Activated CD4-positive, CD25-positive, alpha-beta regulatory T cell (primary cell): ENCODE measurements at places on chromosomes 5 and 9.

GRCh38 chr9:70683841-70684240, 269.4 kb upstream of the KLF9 start:
- no peak for DNase-seq

DNA sequence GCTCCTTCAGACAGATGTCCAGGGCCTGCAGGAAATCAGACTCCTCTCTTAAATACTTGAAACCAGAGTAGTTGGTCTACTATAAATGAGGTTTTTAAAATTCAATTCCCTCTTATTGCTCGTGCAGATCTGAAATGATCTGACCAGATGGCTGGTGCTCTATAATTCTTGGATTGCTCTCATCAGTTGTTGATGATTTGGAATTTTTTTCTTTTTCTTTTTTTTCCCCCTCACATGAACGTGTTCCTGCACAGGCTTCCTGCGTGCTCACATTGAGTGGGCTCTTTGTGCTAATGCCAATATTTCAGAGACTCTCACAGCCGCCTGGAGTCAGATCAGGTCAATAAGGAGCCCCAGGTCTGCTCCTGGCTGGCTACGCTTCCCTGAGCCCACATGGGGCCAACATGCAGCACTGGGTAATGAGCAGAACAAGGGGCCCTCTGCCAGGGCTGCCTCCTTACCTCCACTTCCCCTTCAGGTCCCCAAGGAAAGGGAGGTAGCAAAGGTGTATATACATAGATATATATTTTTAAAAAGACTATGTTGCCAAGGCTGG, 82.0 kb downstream of the SIL1 start:
- no peak for DNase-seq

DNA sequence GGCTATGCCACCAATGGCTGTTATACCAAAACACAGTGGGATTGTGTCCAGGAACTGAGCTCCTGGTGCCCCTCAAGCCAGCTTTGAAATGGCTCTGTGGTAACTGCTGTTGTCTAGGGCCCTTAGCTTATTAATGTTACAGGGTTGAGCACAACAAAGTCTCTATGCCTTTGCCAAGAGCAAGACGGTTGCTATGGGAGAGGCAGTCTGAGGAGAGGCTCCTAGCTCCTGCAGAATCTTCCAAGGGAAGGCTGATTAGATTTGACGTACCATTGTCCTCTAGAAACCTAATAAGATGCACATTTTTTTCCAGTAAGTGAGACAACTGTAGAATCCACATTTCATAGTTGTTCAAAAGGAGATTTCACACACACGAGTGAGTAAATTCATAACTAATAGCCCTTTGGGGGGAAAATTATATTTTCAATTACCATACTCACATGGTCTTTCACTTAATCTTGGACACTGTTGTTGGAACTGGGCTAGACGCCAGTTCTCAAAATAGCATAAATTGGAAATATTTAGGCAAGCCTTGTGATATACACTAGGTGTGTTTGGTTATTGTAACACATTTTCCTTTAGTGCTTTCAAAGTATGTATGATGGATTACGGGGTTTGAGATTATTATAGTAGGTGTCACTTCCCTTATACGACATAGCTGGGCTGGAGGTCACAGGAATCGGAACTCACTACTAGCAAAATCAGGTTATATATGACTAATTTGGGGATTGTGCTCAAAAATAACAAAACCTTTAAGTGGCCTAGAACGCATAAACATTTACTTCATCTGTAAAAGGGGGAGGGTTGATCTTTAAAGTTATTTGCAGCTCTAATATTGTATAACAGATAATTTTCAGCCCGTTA, 186.3 kb upstream of the EGFLAM start:
- DNase-seq, result no peak

DNA sequence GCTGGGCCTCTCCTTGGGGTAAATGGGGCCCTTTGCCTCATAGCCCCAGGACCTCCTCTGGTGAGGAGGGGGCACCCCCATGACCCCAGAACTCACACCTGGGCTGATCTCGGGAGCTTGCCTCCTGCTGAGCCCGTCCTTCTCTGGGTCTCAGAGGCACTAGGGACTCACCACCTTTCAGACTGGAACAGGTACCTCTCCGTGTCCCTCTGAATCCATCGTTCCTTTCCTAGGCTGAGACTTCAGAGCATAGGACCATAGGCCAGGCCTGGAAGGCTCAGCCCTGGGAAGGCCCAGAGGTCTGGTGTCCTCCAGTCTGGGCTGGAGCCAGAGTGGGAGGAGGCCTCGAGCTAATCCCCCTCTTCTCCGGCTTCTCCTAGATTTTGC, 97.9 kb downstream of the CACNA1B start:
- no peak for DNase-seq

DNA sequence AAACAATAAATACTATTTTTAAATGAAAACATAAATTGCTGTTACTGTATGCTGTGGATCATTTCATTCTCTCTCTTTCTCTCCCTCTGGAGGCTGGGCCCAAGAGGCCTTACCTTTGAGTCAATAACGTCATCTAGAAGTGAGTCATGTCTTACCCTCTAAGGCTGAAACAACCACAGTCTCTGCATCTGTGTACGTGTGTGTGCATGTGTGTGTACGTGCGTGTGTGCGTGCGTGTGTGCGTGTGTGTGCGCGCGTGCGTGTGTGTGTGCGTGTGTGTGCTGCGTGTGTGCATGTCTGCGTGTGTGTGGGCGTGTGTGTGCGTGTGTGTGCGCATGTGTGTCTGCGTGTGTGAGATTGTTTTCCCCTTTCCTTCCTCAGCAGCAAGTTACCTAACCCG, 13.6 kb upstream of the IL17B start:
- no peak for DNase-seq

GRCh38 chr9:133340256-133340655, 4.3 kb upstream of the SURF6 start:
- DNase-seq, result no peak

GRCh38 chr5:115542086-115542485, 2.5 kb downstream of the FEM1C start:
- DNase-seq, result no peak

- DNase-seq, result no peak
Measured at GRCh38 chr9:120306088-120306487, 273.9 kb downstream of the CDK5RAP2 start.

DNA sequence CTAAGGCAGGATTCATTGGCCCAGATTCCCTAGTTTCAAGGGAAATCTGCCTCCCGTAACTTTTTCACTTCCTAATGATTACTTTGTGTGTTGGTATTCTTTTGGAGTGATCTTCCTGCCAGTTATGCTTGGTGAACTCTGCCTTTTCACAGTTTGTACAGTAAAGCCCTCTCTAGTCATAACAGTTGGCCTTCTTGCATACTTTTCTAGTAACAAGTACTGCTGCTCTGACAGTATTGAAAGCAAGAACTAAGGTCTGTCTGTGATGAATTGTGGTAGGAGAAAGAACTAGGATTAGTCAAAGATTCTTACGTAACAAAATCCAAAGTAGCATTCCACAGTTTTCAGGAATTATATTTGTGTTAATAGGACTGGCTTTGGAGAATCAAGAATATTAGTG, 1457.2 kb upstream of the WWC1 start:
- DNase-seq, result no peak

DNA sequence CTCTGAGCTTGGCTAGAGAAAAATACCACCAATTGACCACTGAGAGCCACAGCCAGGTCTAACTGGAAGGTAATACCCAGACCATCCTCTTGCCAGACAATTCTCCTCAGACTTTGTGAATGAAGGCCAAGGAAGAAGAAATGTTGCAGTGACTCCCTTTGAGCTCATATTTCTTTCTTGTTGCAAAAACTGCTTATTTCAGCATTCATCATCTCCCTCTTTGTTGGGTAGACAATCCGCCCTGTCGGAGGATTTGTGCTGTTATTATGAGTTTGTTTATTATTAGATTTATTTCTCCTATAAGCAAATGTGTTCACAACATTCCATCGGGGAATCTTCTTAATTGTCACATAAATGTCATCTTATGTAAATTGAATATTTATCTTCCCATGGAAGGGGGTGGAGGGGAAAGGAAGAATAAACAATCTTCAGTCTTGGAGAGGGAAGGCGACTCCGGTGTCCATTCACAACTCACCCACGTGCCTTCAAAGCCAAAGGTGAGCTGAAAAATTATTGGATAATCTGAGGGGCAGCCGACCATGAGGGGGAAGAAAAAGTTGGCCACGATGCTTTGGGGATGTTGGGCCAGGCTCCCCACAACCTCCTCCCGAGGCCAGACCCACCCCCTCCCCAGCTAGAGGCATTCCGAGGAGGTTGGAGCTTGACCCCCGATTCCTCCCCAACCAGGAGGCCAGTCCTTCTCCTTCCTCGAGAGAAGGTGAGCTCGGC, 1.8 kb upstream of the JADE2 start:
- DNase-seq, result no peak

DNA sequence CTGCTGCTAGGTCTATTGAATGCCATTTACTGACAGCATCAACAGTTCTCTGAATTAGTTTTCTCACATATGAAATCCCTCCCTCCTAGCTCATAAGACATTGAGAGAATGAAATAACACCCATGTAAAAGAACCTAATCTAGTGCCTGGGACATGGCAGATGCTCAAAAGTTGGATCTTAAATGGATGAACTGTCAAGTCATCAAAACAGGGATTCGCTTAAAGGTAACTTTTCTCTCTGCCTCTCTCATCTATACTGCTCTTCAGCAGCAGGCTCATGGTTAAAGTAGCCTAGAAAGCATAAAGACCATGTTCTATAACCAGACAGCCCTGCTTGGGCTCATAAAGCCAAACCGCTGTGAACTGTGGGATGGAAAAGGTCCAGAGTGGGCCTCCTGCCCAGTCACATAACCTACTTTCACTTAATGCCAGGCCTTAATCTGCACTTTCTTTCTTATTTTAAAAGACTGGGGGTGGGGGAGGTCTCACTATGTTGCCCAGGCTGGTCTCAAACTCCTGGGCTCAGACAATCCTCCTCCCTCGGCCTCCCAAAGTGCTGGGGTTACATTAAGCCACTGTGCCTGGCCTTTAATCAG, 3.7 kb downstream of the TMEM245 start:
- no peak for DNase-seq

GRCh38 chr9:103601287-103601686, 492.8 kb upstream of the SMC2 start:
- no peak for DNase-seq

- no peak for DNase-seq
Measured at GRCh38 chr9:4126996-4127395, 172.9 kb downstream of the GLIS3 start.

- DNase-seq, result no peak
Measured at GRCh38 chr5:52870448-52870847, 82.7 kb downstream of the ITGA1 start.

GRCh38 chr9:113475031-113475430, 11.5 kb downstream of the RGS3 start:
- no peak for DNase-seq

- DNase-seq, result no peak
Measured at GRCh38 chr9:78778861-78779374, 482.0 kb downstream of the PSAT1 start.

DNA sequence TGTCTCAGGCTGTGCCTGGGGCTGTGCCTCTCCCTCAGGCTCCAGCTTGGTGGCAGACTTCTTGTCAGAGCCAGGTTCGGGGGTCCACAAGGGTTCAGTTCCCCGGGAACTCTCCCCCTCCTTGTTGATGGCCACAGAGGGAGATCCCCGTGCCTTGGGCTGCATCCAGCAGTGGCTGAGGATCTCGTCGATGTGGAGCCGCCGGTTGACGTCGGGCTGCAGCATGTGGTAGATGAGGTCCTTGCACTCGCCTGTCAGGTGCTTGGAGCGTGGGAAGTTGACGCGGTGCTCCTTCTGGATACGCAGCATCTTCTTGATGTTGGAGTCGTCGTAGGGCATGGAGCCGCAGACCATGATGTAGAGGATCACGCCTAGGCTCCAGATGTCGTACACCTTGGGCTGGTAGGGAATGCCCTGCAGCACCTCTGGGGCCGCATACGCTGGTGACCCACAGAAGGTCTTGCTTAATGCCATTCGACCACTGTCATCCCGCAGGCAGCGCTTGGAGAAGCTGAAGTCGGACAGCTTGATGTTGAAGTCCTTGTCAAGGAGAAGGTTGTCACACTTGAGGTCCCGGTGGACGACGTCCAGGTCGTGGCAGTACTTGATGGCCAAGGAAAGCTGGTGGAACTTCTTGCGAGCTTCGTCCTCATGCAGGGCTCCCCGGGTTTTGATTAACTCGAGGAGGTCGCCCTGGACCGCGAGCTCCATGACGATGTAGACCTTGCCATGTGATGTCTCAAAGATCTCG, 752 bp downstream of the TSSK1B start:
- no peak for DNase-seq

DNA sequence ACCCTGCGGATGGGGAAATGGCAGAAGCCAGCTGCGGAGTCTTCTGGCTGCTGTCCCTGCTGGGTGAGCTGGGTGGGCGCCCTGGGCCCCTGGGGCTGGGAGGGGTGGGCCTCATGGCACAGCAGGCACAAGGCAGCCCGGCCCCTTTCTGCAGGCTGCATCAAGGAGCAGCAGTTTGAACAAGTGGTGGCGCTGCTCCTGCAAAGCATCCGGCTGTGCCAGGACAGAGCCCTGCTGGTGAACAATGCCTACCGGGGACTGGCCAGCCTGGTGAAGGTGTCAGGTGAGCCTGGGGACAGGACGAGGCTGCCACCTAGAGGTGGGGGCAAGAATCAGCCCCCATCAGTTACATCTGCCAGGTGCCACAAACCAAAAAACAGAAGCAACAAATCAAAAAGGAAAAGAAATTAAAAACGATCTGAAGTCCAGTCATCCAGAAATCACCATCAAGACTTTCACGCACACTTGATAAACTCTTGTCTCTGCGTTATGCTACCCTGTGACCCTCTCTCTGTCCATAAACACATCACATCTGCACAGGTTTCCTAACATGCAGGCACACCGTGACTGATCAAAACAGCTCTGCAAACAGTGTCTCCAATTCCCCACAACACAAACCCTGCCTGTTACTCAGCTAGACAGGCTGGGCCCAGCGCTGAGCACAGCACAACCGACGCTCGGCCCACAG, 13.9 kb downstream of the REXO4 start:
- DNase-seq, result peak; percentile 53

DNA sequence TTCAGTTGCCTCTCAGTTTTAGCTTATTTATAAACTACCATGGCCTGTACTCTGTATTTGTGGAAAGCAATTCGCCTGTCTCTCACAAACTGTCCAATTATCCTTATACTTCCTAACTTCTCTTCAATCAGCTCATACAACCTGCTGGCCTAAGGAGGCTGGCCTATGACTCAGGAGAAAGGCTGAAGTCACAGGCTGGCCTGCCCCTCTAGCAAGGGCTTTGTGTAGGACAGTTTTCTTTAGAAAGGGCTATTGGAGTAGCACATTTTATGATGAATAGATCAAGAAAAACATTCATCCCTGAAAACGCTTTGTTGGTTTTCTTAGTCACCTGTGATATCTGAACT, 988.7 kb upstream of the ARRDC3 start:
- DNase-seq, result no peak

GRCh38 chr9:84748112-84748511, 78.6 kb downstream of the NTRK2 start:
- DNase-seq, result no peak

- no peak for DNase-seq
Measured at GRCh38 chr9:33277484-33277883, 12.6 kb downstream of the CHMP5 start.
